ENCODE measurements at places on chromosomes 16 and 17. TPM values are rescaled to one million over a fixed set of nuclear protein-coding genes. Genes with fewer than 3 reads are reported as not detected.
A peak's percentile ranks its signal among the peaks of the same experiment; 100 is the strongest.

Gene ERBB2
- 21.7 TPM for total RNA-seq

Gene CD300A
- total RNA-seq, result 2.4 TPM

Gene FOXF1
- 0.12 TPM for total RNA-seq

Gene PALB2
- 6.6 TPM for total RNA-seq

DNA sequence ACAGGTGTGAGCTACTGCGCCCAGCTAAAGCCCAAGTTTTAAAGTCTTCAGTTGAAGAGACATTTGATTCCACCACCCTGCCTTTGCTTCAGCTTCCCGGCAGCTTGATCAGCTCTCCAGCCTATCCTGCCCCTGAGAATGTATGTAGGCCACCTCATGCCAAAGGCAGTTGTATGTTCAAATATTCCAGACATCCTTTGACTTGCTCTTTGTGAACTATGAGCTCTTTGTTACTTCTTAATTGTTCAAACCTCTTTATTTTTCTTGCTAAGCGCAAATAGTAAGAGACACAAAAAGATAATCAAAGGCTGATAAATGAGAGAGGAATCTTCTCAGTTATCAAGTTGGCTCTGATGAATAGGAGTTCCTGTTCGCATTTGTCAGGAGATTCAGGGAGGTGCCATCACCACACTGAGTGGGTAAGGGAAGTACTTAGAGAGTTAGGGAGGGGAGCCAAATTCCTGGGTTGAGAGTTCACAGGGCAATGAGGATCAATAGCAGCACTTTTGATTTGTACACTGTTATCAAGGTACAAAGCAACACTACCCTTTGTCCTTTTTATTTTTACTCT is 32.0 kb upstream of the SUPT4H1 start:
- no peak overlapping the region for H3K4me3 ChIP-seq
- H3K36me3 ChIP-seq, result no peaks in the 10 kb centered on the region
- no peak overlapping the region for H3K27ac ChIP-seq
- no peaks in the 10 kb centered on the region for H3K4me1 ChIP-seq
- no peak for DNase-seq

DNA sequence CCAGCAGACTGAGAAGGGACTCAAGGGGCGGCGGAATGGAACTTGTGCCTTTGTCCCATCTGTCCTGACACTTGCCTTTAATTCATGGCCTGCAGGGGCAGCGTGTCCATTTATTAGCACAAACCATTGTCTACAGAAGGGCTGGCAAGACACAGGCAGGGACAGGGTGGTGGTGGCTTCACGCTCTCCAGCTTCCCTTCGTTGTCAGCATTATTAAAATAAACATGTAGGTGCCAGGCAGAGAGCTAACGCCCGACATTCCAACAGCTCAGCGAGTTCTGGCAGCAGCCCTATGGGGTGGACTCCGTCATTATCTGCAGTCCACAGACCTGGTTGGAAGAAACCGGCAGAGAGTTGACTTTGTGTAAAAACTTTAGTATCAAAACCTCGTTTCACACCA is 16.3 kb downstream of the DNAI2 start:
- no peak overlapping the region for H3K27ac ChIP-seq
- H3K4me1 ChIP-seq, result no peaks in the 10 kb centered on the region
- no peaks in the 10 kb centered on the region for H3K36me3 ChIP-seq
- H3K4me3 ChIP-seq, result no peak overlapping the region

GRCh38 chr16:10896165-10896564 is 19.2 kb downstream of the CIITA start:
- H3K36me3 ChIP-seq, result peaks cover 3% of the 10 kb centered on the region
- H3K4me1 ChIP-seq, result no peaks in the 10 kb centered on the region
- no peaks in the 10 kb centered on the region for H3K27me3 ChIP-seq
- H3K4me3 ChIP-seq, result no peak overlapping the region

DNA sequence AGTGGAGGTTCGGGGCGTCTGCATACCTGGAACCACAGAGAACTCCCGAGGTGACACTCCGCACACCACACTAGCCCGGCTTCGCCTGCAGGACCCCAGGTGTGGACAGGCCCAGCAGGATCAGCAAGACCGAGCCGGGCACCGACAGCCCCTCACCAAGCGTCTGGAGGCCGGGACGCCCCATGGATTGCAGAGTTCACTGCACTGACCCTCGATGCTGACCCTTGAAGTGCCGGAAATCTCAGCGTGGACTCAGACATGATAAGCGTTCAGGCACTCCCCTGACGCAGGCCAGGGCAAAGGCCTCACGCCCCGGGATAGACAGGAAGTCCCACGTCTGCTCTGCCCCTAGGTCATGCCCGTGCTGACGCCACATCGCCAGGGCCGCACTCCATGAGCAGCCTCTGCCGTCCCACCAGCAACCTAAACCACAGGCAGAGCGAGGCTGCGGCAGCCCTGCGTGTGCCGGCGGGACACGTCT is 26.0 kb downstream of the ACSF3 start:
- peak; percentile 13 for DNase-seq
- H3K27ac ChIP-seq, result no peak overlapping the region
- peaks cover 2% of the 10 kb centered on the region for H3K27me3 ChIP-seq
- no peak overlapping the region for H3K4me3 ChIP-seq
- peaks cover 79% of the 10 kb centered on the region for H3K36me3 ChIP-seq

DNA sequence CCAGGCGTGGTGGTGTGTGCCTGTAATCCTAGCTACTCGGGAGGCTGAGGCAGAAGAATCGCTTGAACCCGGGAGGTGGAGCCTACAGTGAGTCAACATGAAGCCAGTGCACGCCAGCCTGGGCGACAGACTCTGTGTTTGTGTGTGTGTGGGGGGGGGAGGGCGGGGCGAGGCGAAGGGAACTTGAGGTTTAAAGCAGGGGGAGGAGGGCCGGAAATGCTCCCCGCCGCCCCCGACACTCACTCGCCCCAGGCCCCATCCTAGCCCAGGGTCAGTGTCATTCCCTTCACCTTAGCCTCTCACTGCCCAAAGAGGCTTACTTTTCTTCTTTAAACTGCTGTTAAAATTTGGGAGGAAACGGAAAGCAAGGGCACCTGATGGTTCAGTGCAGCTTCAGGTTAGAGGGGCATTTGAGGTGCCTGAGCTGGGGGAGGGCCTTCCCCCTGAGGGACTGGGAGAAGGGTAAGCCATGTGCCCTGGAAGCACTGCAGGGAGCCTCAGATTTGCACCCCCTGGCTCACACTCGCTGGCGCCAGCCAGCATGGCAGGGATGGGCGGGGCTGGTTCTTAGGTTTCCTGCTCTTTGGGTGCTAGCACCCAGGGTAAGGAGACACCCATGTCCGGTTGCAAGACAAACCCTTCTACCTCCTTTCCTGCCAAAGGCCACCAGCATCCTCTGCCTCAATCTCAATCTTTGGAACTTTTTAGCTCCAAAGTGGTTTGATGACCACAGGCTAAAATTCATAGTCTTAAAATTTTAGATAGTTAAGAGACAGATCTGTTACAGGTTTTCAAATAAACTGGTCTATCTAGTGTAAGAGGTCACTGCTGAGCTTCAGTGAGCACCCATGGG is 2.2 kb upstream of the LIMD2 start:
- no peak for DNase-seq
- H3K27ac ChIP-seq, result no peak overlapping the region
- H3K4me1 ChIP-seq, result peaks cover 23% of the 10 kb centered on the region

- no peak overlapping the region for H3K4me3 ChIP-seq
- H3K27me3 ChIP-seq, result no peaks in the 10 kb centered on the region
- no peak for DNase-seq
- no peak overlapping the region for H3K27ac ChIP-seq
- no peaks in the 10 kb centered on the region for H3K36me3 ChIP-seq
Observed at GRCh38 chr17:9144502-9145249, 123.4 kb downstream of the NTN1 start.

- no peak overlapping the region for H3K4me3 ChIP-seq
- peaks cover 46% of the 10 kb centered on the region for H3K4me1 ChIP-seq
- peak overlapping the region; percentile 89 for H3K27ac ChIP-seq
- no peaks in the 10 kb centered on the region for H3K27me3 ChIP-seq
- no peak for DNase-seq
Observed at GRCh38 chr17:17874478-17874877, 37.7 kb upstream of the SREBF1 start.

DNA sequence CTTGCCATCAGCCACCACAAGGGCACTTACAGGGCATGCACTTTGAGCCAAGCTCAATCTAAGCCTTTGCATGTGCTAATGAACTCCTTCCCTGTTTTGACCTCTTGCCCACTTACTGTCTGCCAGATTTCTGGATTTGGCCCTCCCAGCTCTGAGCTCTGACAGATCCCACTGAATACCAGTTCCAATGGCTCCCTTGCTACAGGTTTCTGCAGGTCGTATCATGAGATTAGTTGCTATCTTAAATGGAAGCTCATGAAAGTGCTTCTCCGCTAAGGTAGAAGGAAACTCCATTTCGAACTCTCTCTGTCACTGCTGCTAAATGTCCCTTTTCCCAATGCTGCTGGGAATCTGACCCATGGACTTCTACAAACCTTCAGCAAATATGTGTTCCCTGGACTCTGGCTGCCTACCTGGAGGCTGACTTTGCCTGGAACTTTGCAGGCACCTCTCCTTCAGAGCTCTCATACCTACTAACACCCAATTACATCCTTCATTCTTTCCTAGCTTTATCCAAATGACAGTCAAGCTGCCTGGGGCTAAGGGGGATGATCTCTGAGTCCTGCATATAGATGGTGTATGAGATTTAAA is 23.5 kb upstream of the TOB1 start:
- H3K27me3 ChIP-seq, result no peaks in the 10 kb centered on the region
- DNase-seq, result no peak
- H3K4me3 ChIP-seq, result no peak overlapping the region
- no peaks in the 10 kb centered on the region for H3K36me3 ChIP-seq

- no peak overlapping the region for H3K4me3 ChIP-seq
- DNase-seq, result no peak
- H3K36me3 ChIP-seq, result peaks cover 92% of the 10 kb centered on the region
- H3K27ac ChIP-seq, result no peak overlapping the region
- no peaks in the 10 kb centered on the region for H3K27me3 ChIP-seq
- H3K4me1 ChIP-seq, result no peaks in the 10 kb centered on the region
Observed at GRCh38 chr17:36503456-36504155, 17.1 kb downstream of the ZNHIT3 start.

GRCh38 chr16:64882078-64882784 is 239.6 kb downstream of the CDH11 start:
- no peaks in the 10 kb centered on the region for H3K36me3 ChIP-seq
- H3K4me3 ChIP-seq, result no peak overlapping the region
- no peak overlapping the region for H3K27ac ChIP-seq
- H3K27me3 ChIP-seq, result no peaks in the 10 kb centered on the region

DNA sequence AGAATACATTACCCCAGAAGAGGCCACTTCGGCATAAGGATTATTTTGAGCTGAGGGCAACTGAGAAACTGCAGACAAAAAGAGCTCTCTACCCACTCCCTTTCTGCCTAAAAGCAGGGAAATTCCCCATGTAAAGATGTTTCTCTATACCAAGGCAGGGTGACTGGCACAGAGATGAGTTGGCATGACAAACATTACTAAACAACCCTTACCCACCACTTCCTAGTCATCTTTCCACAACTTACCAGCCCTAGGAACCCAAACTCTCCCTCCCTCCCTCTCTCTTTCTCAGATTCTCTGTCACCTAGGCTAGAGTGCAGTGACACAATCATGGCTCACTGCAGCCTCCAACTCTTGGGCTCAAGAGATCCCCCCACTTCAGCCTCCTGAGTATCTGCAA is 68.6 kb downstream of the EMP2 start:
- no peak overlapping the region for H3K27ac ChIP-seq
- H3K4me1 ChIP-seq, result peaks cover 18% of the 10 kb centered on the region
- no peak for DNase-seq
- no peaks in the 10 kb centered on the region for H3K36me3 ChIP-seq
- no peak overlapping the region for H3K4me3 ChIP-seq

GRCh38 chr17:78185981-78186691 is 716 bp downstream of the TK1 start:
- peak overlapping the region; percentile 65 for H3K4me3 ChIP-seq
- no peaks in the 10 kb centered on the region for H3K36me3 ChIP-seq
- no peak overlapping the region for H3K27ac ChIP-seq
- H3K4me1 ChIP-seq, result peaks cover 8% of the 10 kb centered on the region
- no peaks in the 10 kb centered on the region for H3K27me3 ChIP-seq

DNA sequence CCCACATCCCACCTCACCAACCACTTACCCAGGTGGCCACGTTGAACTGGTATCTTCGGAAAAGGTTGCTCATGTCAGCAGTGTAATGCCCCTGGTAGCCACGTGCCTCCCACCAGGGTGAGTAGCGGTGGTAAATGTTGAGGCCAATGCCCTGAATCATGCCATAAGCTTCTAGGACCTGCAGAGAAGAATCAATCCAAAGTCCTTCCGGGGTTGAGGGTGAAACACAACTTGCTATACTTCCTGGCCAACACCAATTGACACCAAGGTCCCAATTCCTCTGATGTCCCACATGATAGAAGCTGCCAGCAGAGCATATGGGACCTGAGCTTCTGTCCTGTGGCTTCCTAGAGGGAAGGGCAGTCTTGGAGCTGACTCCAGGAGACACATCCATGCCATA is 11.3 kb upstream of the CNOT1 start:
- no peak overlapping the region for H3K27ac ChIP-seq
- DNase-seq, result no peak
- H3K36me3 ChIP-seq, result no peaks in the 10 kb centered on the region
- H3K4me3 ChIP-seq, result no peak overlapping the region
- H3K27me3 ChIP-seq, result no peaks in the 10 kb centered on the region

GRCh38 chr17:65662196-65662595 is 100.7 kb upstream of the AXIN2 start:
- no peak overlapping the region for H3K4me3 ChIP-seq
- H3K4me1 ChIP-seq, result no peaks in the 10 kb centered on the region
- no peaks in the 10 kb centered on the region for H3K27me3 ChIP-seq
- H3K36me3 ChIP-seq, result no peaks in the 10 kb centered on the region
- H3K27ac ChIP-seq, result no peak overlapping the region
- DNase-seq, result no peak

- DNase-seq, result no peak
- H3K27ac ChIP-seq, result no peak overlapping the region
- H3K36me3 ChIP-seq, result peaks cover 6% of the 10 kb centered on the region
Observed at GRCh38 chr17:31935512-31935911, 1.3 kb upstream of the SUZ12 start.

DNA sequence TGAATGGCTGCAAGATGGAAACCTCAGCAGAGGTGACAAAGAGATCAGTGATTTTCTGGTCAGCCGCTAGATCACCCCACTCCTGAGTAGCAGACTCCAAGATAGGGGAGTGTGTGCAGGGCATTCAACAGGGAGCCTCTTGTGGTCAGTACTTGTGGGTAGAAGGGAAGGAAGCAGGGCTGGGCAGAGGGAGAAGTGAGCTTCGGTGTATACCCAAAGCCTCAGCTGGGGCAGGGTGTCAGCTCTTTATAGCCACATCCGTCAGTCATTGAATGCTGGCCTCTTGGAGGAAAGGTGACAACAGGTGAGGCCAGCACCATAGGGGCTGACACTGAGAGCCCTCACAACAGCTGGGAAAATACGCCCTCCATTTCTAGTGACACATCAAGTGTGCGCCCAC is 2.2 kb upstream of the SLC12A3 start:
- H3K36me3 ChIP-seq, result no peaks in the 10 kb centered on the region
- peaks cover 6% of the 10 kb centered on the region for H3K4me1 ChIP-seq
- H3K4me3 ChIP-seq, result no peak overlapping the region
- no peak overlapping the region for H3K27ac ChIP-seq

DNA sequence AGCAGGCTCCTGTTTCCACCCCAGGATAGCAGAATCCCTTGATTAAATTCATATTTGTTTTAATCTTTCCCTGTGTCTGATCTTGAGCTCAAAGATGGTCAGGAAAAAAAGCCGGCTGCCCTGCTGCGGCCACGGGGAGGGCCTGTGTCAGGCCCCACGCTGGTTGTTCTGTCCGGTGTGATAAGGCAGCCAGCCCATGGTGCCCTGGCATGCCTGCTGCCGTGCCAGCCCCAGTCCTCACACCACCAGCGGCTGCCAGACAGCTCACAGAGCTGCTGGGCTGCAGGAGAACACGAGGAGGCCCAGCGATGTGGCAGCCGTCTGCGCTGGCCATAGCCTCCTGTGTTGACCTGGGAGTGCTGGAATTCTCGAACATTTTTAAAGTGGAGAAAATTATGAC is 34.7 kb upstream of the BRD7 start:
- H3K27ac ChIP-seq, result no peak overlapping the region
- no peaks in the 10 kb centered on the region for H3K36me3 ChIP-seq
- no peak overlapping the region for H3K4me3 ChIP-seq
